ENCODE measurements at places on chromosomes 4 and X. TPM values are rescaled to one million over a fixed set of nuclear protein-coding genes. Genes with fewer than 3 reads are reported as not detected.

OTC gene
- total RNA-seq, result not detected

PSAPL1 gene
- total RNA-seq, result not detected

SMIM10L2A gene
- total RNA-seq, result 0.38 TPM

SYN1 gene
- total RNA-seq, result 0.09 TPM

ADH7 gene
- total RNA-seq, result not detected

OPRPN gene
- total RNA-seq, result not detected

DGKK gene
- not detected for total RNA-seq

IL2RG gene
- total RNA-seq, result not detected

AADAT gene
- total RNA-seq, result 0.81 TPM

NUDT11 gene
- 8.9 TPM for total RNA-seq

CCNQ gene
- total RNA-seq, result 40.9 TPM

CFP gene
- total RNA-seq, result 0.81 TPM

CLIC2 gene
- total RNA-seq, result 0.56 TPM

RS1 gene
- not detected for total RNA-seq

NOA1 gene
- 15.2 TPM for total RNA-seq

FAAH2 gene
- 0.09 TPM for total RNA-seq

FRYL gene
- total RNA-seq, result 138 TPM

SHOX gene
- total RNA-seq, result not detected

TBX22 gene
- not detected for total RNA-seq

USP51 gene
- 0.75 TPM for total RNA-seq

FRMPD4 gene
- total RNA-seq, result under 0.01 TPM

PLP1 gene
- total RNA-seq, result not detected

CSAG1 gene
- not detected for total RNA-seq

ASB9 gene
- total RNA-seq, result 7.6 TPM

CCDC160 gene
- not detected for total RNA-seq

ANAPC4 gene
- total RNA-seq, result 17.6 TPM

PAGE2B gene
- not detected for total RNA-seq

SCRG1 gene
- total RNA-seq, result not detected

SPON2 gene
- 0.09 TPM for total RNA-seq

ADH1C gene
- total RNA-seq, result not detected

TBL1X gene
- 9.9 TPM for total RNA-seq

PROM1 gene
- total RNA-seq, result 0.18 TPM

STARD8 gene
- total RNA-seq, result 6.1 TPM

FGG gene
- total RNA-seq, result not detected

TRIM61 gene
- 0.19 TPM for total RNA-seq

GAGE2A gene
- total RNA-seq, result not detected

CENPI gene
- 9.5 TPM for total RNA-seq

EREG gene
- total RNA-seq, result not detected

ODAPH gene
- total RNA-seq, result not detected

SPACA5 gene
- total RNA-seq, result not detected

NSUN7 gene
- total RNA-seq, result under 0.01 TPM

CTAG1B gene
- total RNA-seq, result not detected

Measured in endothelial cell of coronary artery (primary cell).